ENCODE measurements at places on chromosomes 16 and 17.

GRCh38 chr17:49452201-49452600, 37.5 kb upstream of the PHB1 start:
- DNase-seq, result no peak

- DNase-seq, result no peak
Observed at GRCh38 chr17:79022507-79022991, 1.4 kb upstream of the C1QTNF1 start.

- DNase-seq, result no peak
Observed at GRCh38 chr17:9456330-9456729, 119.3 kb downstream of the STX8 start.

DNA sequence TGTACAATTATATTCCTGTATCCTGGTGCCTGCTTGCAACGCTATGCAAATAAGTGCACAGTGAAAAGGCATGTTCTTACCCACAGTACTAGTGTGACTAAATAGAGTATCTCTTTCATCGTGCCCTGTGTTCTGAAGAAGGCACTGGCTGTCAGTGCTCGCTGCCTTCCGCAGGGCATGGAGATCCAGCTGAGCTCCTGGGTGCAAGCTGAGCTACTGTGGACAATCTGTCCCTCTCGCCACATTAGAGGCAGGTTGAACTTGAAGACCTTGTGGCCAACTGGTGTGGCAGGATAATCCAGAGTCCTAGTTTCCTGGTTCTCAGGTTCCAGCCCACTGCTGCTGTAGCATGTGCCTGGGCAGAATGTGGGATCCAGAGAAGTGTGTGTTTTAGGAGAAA, 1.9 kb upstream of the ST6GALNAC1 start:
- no peak for DNase-seq

DNA sequence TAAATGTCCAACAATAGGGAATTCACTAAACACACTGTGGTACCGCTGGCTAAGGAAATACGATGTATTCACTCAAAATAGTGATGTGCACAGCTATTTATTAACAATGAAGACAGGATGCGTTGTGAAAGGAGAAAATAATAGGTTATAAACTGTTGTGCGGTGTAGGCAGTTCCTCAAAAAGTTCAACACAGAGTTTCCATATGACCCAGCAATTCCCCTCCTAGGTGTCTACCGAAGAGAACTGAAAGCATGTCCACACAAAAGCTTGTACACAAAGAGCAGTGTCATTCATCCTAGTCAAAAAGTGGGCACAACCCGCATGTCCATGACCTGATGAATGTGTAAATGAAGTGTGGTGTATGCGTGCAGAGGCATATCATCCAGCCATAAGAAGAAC, 1.2 kb upstream of the CES1 start:
- no peak for DNase-seq

- no peak for DNase-seq
Observed at GRCh38 chr17:4509401-4509800, 10.7 kb downstream of the SPNS2 start.

GRCh38 chr17:83057397-83057761, 22.0 kb upstream of the METRNL start:
- DNase-seq, result no peak

- DNase-seq, result no peak
Observed at GRCh38 chr17:81025741-81026129, 9.2 kb upstream of the BAIAP2 start.

DNA sequence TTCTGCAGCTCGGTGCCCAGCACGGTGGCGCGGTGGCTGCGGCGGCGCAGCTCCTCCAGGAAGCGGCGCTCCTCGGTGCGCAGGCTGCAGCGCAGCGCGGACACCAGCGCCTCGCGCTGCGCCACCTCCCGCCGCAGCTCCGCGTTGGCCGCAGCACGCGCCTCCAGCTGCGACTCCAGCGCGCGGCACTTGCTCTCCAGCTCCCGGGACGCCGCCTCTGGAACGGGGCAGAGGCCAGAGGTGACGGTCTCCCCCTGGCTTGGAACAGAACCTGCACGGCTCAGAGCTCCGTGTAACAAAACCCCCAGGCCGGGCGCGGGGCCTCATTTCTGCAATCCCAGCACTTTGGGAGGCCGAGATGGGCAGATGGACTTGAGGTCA, 13.2 kb upstream of the CLUH start:
- DNase-seq, result no peak

DNA sequence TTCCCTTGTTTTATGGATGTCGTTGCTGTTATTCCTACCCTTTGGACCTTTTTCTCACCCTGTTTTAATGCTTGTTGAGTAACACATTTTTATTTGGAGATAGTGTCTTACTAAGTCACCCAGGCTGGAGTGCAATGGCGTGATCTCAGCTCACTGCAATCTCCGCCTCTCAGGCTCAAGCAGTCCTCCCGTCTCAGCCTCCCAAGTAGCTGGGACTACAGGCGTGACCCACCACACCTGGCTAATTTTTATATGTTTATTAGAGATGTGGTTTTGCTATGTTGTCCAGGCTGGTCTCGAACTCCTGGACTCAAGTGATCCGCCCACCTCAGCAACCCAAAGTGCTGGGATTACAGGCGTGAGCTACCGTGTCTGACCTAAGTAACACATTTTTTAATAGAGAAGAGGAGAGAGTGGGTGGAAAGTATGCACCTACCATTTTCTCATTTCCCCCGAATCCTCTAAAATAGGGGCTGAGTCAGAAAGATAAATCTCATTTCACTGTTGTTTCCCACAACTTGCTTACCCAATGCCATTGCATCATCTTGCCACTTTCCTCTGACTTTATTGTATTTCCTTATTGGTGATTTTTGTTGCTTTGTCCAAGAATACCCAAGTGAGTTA, 7.0 kb downstream of the DHX40 start:
- no peak for DNase-seq

- no peak for DNase-seq
Observed at GRCh38 chr17:34981538-34982241, 1.4 kb downstream of the LIG3 start.

DNA sequence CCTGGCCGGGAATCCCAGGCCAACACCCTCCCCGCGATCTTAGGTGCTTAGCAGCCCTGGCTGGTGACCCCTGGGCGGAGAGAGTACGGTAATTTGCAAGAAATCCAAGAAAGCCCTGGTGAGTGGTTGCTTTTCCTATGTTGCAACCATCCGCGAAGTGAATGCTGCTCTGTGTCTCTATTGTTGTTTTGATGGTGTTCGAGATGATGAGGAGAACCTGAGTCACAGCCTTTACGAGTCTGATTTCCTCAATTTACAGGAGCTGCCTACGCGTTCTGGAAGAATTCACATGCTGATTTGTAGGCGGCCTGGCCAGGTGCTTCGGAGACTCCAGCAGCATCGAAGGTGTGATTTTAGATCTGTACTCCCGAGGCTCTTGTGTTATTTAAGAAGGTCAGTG, 63.3 kb downstream of the TMEM235 start:
- no peak for DNase-seq

DNA sequence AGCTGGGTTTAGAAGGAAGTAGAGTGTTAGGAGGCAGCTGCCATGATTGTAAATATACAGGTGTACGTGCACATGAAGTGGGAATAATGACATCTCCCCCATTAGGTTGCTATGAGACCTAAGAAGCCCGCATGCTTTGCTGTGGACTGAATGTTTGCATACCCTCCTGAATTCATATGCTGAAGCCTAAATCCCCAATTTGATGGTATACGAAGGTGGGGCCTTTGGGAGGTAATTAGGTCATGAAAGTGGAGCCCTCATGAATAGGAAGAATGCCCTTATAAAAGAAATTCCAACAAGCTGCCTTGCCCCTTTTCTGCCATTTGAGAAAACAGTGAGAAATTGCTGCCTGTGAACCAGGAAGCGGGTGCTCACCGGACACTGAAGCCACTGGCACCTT, 44.0 kb downstream of the CCDC182 start:
- no peak for DNase-seq

- DNase-seq, result no peak
Observed at GRCh38 chr16:22323959-22324786, 27.0 kb downstream of the POLR3E start.

DNA sequence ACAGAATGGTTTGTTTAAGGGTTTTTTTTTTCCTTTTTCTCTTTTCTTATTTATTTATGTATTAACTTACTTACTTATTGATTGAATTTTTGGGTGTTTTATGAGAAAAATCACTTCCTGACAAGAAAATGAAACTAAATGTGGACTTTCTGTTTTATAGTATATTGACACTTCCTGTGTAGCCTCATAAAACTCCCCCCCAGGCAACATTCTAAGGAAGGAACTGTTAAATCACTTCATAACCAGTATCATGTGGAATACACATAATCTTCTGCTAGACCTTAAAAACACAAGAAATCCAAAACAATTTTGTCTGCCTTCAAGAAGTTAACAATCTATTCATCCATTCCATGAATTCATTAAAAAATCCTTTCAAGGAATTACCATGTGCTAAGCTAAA, 164.1 kb upstream of the TOM1L1 start:
- no peak for DNase-seq

DNA sequence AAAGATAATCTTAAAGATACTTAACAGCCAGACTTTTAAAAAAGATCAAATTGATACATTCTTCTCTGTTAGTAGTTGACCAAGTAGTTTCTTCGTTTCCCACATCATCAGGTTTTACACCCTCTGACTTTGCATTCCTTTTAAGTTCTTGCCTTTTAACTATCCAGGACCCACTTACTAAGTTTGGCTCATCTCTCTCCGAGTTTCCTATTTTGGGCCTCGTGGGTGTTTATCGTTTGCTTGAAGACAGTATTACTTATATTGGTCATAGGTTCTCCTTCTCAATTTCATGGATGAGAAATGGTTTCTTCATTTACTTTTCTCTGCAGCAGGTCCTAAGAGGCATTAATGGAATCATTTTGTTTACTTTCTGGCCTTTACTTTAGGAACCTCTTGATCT, 43.2 kb downstream of the RPA1 start:
- no peak for DNase-seq

DNA sequence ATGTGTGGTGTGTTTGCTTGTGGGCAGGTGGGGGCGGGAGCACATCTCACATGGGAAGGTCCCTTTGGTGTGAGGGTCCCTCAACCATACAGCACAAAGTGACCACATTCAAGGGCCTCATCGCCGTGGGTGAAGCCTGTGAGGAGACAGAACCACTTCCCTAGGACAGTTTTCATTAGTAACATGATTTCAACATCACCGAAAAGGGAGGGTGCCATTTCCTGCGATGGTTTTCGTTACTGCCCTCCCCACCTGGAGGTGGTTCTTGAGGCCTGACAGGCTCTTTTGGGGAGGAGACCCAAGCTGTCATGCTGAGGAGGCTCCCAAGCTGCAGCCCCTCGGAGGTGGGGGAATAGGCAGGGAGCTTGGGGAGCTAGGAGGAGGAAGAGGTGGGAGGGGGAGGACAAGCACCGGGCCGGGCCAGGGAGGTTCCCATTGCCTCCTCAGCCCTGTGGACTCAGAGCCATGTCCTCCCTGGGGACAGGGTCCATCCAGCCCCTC, 9.5 kb downstream of the CD300LB start:
- DNase-seq, result no peak

DNA sequence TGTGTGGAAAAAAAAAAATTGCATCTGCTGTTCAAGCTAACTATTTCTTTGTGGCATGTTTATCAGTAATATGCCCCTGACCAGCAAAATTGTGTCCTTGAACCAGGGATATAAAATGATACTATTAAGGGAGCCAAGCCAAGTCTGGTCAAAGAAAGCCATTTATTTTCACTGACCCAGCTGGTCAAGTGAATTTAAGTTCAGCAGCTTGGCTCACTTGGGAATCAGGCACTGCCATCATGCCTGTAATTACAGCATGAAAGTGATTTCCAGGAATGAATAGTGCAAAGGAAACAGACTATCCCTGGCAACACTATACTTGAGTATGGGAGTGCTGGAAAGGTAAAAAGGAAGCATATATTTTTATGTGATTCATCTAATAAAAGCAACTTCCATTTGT, 934.6 kb upstream of the CDH8 start:
- DNase-seq, result no peak

- no peak for DNase-seq
Observed at GRCh38 chr17:58308173-58308984, 20.2 kb downstream of the TSPOAP1 start.

DNA sequence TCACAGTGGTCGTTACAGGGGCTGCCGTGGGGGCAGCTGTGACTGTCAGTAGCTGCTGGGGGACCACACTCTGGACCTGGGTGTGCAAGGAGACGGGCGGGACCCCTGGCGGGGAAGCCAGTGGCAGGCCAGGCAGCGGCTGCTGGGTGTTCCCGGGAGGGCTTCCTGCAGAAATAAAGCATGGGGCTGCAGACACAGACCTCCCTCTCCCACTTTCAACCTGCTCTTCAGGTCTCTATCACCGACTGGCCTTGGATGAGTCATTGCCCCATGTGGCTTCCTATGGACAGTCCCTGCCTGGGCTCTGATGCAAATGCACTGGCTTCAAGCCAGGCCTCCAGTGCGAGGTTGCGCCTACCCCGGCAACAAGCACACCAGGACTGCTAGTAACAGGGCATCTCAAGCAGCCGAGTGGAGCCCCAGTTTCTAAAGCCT, 17.2 kb downstream of the SREBF1 start:
- DNase-seq, result no peak

GRCh38 chr17:18968945-18969887, 17.3 kb downstream of the SLC5A10 start:
- DNase-seq, result no peak

DNA sequence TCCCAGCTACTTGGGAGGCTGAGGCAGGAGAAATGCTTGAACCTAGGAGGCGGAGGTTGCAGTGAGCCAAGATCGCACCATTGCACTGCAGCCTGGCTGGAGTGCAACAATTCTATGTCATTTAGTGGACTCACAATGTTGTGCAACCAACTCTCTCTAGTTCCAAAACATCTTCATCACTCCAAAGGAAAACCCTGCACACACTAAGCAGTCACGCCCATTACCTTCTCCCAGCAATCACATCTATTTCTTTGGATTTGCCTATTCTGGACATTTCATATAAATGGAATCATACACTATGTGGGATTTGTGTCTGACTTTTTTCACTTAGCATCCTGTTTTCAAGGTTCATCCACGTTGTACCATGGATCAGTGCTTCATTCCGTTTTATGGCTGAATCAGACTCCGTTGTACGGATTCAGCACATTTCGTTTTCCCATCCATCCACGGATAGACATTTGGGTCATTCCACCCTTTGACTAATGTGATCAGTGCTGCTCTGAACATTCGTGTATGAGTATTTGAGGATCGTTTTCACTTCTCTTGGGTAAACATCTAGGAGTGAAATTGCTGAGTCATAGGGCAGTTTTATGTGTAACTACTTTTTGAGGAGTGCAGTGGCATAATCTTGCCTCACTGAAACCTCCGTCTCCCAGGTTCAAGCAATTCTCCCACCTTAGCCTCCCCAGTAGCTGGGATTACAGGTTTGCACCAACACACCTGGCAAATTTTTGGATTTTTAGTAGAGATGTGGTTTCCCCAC, 45.4 kb upstream of the EMP2 start:
- DNase-seq, result no peak
